Stimulated activated CD4-positive, alpha-beta T cell treated with anti-CD3 and anti-CD28 coated beads, Interleukin-15, amount 100 ng/mL, for 1 hour (primary cell): ENCODE measurements at places on chromosomes 2 and 18.

DNA sequence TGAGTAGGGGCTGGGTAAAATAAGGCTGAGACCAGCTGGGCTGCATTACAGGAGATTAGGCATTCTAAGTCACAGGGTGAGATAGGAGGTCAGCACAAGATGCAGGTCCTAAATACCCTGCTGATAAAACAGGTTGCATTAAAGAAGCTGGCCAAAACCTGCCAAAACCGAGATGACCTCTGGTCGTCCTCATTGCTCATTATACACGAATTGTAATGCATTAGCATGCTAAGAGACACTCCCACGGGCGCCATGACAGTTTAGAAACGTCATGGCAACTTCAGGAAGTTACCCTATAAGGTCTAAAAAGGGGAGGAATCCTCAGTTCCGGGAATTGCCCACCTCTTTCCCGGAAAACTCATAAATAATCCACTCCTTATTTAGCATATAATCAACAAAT, 132.2 kb downstream of the ARL4C start:
- no peak for DNase-seq

- no peak for DNase-seq
Observed at GRCh38 chr2:97911922-97912575, 83.7 kb downstream of the TMEM131 start.

DNA sequence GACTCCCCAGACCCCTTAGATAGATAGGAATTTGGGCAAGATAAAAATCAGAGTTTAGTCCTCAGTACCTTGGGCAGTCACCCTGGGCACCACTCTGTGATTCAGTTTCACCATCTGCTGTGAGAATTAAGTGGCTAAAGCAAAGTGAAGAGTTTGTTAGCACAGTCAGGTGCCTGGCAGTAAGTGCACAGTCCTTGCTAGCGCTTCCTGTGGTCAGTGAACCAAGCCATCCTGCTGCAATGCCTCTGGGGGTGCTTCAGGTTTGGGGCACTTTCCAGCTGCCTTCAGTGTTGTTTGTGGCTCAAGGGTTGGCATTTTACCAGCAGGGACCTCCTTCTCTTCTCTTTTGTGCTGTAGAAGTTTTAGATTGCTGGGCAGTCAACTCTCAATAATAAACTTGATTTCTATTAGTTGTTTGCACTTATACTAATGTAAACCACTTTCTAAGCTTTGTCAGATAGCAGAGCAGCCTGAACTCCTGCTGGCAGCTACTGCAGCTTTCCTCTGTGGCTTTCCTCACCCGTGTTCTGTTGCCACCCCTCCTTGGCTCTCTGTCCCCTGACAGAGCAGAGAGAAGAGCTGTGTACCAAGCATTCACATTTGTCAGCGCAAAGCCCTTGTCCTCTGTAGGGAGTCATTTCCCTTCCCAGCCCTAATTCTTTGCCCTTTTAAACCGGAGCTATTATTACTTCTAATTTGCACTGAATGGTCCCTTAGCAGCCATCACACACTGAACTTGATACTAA, 48.4 kb upstream of the RMP24 start:
- no peak for DNase-seq

DNA sequence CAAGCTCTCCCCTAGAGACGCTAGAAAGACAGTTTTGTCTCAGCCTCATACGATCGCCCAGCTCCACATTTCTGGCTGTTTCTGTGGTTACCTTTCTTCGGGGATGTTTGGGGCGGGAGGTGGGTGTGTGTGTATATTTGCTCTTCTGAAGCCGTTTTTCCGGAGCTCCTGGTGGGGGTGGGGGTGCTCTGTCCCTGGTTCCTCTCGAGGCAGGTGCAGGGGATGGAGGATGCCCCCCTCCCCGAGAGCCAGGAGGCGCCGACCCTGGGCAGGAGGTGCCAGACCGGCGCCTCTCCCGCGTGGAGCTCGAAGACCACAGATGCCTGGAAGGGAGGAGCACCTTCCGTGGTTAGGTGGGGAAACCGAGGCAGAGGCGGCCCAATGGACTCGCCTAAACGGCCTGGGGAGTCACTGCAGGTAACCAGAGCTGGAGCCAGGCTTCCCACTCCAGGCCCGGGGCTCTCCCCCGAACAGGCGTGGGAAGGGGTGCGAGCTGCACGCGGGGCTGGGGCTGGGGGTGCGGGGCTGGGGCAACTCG, 694 bp upstream of the HPCAL1 start:
- no peak for DNase-seq

DNA sequence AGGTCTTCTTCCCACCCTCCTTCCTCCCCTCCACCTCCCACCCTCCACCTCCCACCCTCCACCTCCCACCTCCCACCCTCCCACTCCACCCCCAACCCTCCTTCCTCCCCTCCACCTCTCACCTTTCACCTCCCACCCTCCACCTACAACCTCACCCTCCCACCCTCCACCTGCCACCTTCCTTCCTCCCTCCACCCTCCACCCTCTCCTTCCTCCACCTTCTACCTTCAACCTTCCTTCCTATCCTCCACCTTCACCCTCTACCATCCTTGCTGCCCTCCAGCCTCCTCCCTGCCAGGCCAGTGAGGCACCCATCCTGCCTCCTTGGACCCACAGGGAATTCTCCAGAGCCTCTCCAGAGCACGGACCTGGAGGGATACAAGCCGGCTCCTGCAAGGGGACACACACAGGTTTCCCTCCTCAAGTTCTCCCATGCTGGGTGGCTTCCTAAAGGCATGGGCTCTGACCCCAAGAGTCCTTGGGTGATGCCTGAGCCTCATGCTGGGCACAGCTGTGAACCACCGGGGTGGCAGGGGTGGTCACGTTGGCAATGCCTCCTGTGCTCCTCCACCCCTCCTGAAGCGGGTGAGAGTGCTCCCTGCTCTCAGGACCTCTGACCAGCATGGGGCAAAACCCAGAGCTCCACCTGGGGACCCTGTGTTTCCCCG, 293.0 kb downstream of the NDUFA10 start:
- no peak for DNase-seq
